CD14-positive monocyte (primary cell): ENCODE measurements at places on chromosomes 2 and 18. TPM values are rescaled to one million over a fixed set of nuclear protein-coding genes. Genes with fewer than 3 reads are reported as not detected.

The SLC19A3 gene
- not detected in 2 replicates for polyA plus RNA-seq

The ZCCHC2 gene
- polyA plus RNA-seq, result 0.59 TPM

The GPR35 gene
- polyA plus RNA-seq, result 36.3 TPM

The GPAT2 gene
- 0.94 TPM for polyA plus RNA-seq

The BCL2 gene
- polyA plus RNA-seq, result 0.71 and 2.5 TPM in 2 replicates

The ALS2 gene
- 3.1 TPM for polyA plus RNA-seq

The EFHD1 gene
- not detected for polyA plus RNA-seq

The HNRNPLL gene
- polyA plus RNA-seq, result 7.7 and 12.4 TPM in 2 replicates

The PLEKHH2 gene
- polyA plus RNA-seq, result not detected

The RBM44 gene
- polyA plus RNA-seq, result 0.47 and 1.5 TPM in 2 replicates

The AGXT gene
- polyA plus RNA-seq, result not detected

The ITM2C gene
- polyA plus RNA-seq, result 1.4 and 1.9 TPM in 2 replicates

The SAG gene
- not detected for polyA plus RNA-seq

The GLI2 gene
- polyA plus RNA-seq, result not detected in 2 replicates

The BCL11A gene
- polyA plus RNA-seq, result 11.1 TPM

The GRHL1 gene
- 0.04 and 0.08 TPM in 2 replicates for polyA plus RNA-seq

The ALK gene
- polyA plus RNA-seq, result not detected

The ZBTB7C gene
- polyA plus RNA-seq, result 0.03 and 0.04 TPM in 2 replicates

The SFTPB gene
- polyA plus RNA-seq, result 0.18 TPM

The TNFAIP6 gene
- polyA plus RNA-seq, result 1.1 and 2.6 TPM in 2 replicates

The EEF1B2 gene
- polyA plus RNA-seq, result 330 and 423 TPM in 2 replicates

The SLC66A2 gene
- 26.8 TPM for polyA plus RNA-seq

The KCNG3 gene
- polyA plus RNA-seq, result not detected

The C2orf66 gene
- polyA plus RNA-seq, result not detected

The VIT gene
- not detected in 2 replicates for polyA plus RNA-seq
